ENCODE measurements at places on chromosomes 4 and X. TPM values are rescaled to one million over a fixed set of nuclear protein-coding genes. Genes with fewer than 3 reads are reported as not detected.

Gene HAND2
- total RNA-seq: 6.3 TPM

- no peak for DNase-seq
- no peaks in the 10 kb centered on the region for H3K27me3 ChIP-seq
- H3K36me3 ChIP-seq: no peaks in the 10 kb centered on the region
- peak overlapping the region; percentile 74 for H3K27ac ChIP-seq
- H3K4me3 ChIP-seq: no peak overlapping the region
- H3K4me1 ChIP-seq: peaks cover 85% of the 10 kb centered on the region
These were observed 15.9 kb downstream of the ADD1 start for GRCh38 chr4:2859514-2859913.

DNA sequence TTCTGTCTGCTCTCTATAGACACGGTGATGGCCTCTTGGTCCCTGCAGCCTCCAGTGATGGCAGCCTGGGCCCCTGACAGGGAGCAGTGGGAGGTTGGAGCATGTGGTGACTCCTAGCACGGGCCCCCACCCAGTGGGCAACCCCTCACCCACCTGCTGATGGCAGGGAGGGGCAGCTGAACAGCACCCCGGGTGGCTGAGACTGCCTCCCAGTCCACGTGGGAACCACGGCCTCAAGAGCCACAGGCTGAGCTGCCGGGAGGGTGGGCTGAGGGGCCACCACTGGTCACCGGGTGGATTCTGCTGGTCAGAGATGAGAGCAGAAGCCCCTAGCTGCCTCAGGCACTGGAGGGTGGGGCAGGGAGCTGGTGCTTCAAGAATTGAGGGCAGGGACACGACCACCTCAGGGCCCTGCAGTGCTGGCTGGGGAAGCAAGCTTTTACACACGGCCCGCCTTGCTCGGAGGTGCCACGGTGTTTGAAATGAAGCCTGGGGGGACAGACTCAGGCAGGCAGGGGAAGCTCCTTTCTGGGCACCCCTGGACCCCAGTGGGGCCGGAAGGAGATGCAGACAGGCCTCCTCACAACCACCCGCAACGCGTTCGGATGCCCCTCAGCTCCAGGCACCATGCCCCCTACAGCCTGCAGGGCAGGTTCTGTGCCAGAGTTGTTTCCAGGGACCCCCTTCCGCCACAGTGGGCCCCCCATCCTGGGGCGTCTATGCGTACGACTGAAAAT is 6.3 kb upstream of the HAUS3 start:
- peaks cover 82% of the 10 kb centered on the region for H3K4me1 ChIP-seq
- H3K36me3 ChIP-seq: peaks cover 66% of the 10 kb centered on the region
- no peaks in the 10 kb centered on the region for H3K27me3 ChIP-seq
- peak; percentile 72 for DNase-seq
- peak overlapping the region; percentile 78 for H3K27ac ChIP-seq

GRCh38 chrX:99421796-99422195 is 988.3 kb downstream of the PCDH19 start:
- H3K4me1 ChIP-seq: no peaks in the 10 kb centered on the region
- H3K36me3 ChIP-seq: no peaks in the 10 kb centered on the region
- no peaks in the 10 kb centered on the region for H3K27me3 ChIP-seq
- H3K4me3 ChIP-seq: no peak overlapping the region

- H3K4me1 ChIP-seq: no peaks in the 10 kb centered on the region
- H3K27me3 ChIP-seq: no peaks in the 10 kb centered on the region
- H3K4me3 ChIP-seq: no peak overlapping the region
- no peaks in the 10 kb centered on the region for H3K36me3 ChIP-seq
These were observed 777.6 kb upstream of the DIAPH2 start for GRCh38 chrX:95907081-95907480.

DNA sequence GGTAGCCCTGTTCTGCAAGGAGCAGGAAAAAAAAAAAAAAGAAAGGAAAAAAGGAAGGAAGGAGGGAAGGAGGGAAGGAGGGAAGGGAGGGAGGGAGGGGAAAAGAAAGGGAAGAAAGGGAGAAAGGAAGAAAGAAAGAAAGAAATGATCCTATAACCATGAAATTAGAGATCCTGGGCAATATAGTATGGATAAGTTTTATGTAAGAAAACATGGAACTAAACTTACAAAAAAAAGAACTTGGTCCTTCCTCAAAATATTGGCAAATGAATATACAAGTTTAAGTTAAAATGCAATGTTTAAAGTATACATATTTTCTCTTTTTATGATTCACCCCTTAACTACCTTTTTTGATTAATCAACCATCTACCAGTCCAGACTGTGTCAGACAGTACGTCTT is 18.9 kb downstream of the BBS7 start:
- peaks cover 13% of the 10 kb centered on the region for H3K36me3 ChIP-seq
- H3K4me3 ChIP-seq: no peak overlapping the region
- no peaks in the 10 kb centered on the region for H3K4me1 ChIP-seq
- DNase-seq: no peak
- no peak overlapping the region for H3K27ac ChIP-seq
- no peaks in the 10 kb centered on the region for H3K27me3 ChIP-seq

All from spleen (tissue), 13 donors.